Placental pericyte (primary cell): ENCODE measurements at places on chromosomes 7 and 10. TPM values are rescaled to one million over a fixed set of nuclear protein-coding genes. Genes with fewer than 3 reads are reported as not detected.

The ADAM22 gene
- total RNA-seq = under 0.01 and 0.86 TPM in 2 replicates

The VSTM2A gene
- not detected in 2 replicates for total RNA-seq

The NODAL gene
- total RNA-seq = not detected in 2 replicates

The ABCC2 gene
- 0.22 and 1.0 TPM in 2 replicates for total RNA-seq

The ADARB2 gene
- not detected in 2 replicates for total RNA-seq

The CREB5 gene
- 5.5 and 6.4 TPM in 2 replicates for total RNA-seq

The NDUFB2 gene
- total RNA-seq = 53.6 and 86.0 TPM in 2 replicates

The TMEM225B gene
- total RNA-seq = 0.44 TPM in 1 of 2 replicates, not detected in the other

The SVOPL gene
- under 0.01 TPM in 1 of 2 replicates, not detected in the other for total RNA-seq

The AP4M1 gene
- 26.7 and 26.9 TPM in 2 replicates for total RNA-seq

The SAP25 gene
- total RNA-seq = 0.72 TPM in 1 of 2 replicates, not detected in the other

The ZC3HAV1L gene
- 22.1 and 22.9 TPM in 2 replicates for total RNA-seq

The MORN4 gene
- total RNA-seq = 4.6 and 5.7 TPM in 2 replicates

The CYP2C8 gene
- total RNA-seq = not detected in 2 replicates

The CPVL gene
- 0.14 and 1.1 TPM in 2 replicates for total RNA-seq

The ADAMTS14 gene
- total RNA-seq = 2.2 and 12.5 TPM in 2 replicates

The EGR2 gene
- total RNA-seq = 4.4 and 14.6 TPM in 2 replicates

The VSTM4 gene
- under 0.01 and 1.3 TPM in 2 replicates for total RNA-seq

The SPDYE16 gene
- total RNA-seq = not detected in 2 replicates

The CHN2 gene
- total RNA-seq = 0.29 and 0.44 TPM in 2 replicates

The LRRD1 gene
- under 0.01 TPM in 1 of 2 replicates, not detected in the other for total RNA-seq

The EEPD1 gene
- total RNA-seq = 3.1 and 4.0 TPM in 2 replicates
